SK-N-SH (cell line): ENCODE measurements at places on chromosomes 7 and 10. TPM values are rescaled to one million over a fixed set of nuclear protein-coding genes. Genes with fewer than 3 reads are reported as not detected.

DNA sequence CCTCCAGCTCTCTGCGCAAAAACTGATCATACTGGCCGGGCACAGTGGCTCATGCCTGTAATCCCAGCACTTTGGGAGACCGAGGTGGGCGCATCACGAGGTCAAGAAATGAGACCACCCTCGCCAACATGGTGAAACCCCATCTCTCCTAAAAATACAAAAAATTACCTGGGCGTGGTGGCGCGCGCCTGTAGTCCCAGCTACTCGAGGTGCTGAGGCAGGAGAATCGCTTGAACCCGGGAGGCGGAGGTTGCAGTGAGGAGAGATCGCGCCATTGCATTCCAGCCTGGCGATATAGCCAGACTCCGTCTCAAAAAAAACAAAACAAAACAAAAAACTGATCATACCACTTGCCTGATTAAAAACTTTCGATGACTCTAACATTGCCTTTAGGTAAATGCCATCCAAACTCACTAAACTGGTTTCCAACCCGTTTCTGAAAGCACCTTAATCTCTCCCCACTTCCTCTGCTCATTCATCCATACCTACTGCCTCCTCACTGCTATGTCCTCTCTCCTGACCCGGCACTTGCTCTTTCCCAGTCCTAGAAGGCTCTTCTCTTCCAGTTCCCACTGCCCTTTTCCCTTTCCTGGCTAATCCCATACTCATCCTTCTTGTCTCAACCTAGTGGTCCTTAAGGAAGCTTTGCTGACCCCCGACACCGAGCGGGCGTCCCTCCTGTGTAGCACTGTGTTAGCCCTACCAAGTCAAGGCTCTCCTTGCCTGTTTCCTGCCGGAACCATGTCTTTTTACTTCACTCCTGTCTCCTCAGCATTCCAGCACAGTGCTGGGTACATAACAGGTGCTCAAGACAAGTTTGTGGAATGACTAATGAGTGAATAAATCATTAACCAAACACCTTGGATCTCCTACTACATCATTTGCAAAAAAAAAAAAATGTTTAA is 686 bp upstream of the MIOS start:
- peak; percentile 47 for DNase-seq

GRCh38 chr10:48973065-48973464 is 33.4 kb upstream of the LRRC18 start:
- DNase-seq = no peak

The SOSTDC1 gene
- polyA plus RNA-seq = 0.13 and 0.81 TPM in 2 replicates

GRCh38 chr7:33091111-33091531 is 18.1 kb downstream of the RP9 start:
- no peak for DNase-seq

The ARMC3 gene
- polyA plus RNA-seq = not detected in 2 replicates

The GNB2 gene
- polyA plus RNA-seq = 276 and 398 TPM in 2 replicates

The PRPF18 gene
- 12.1 and 13.8 TPM in 2 replicates for polyA plus RNA-seq

- peak; percentile 80 for DNase-seq
These were observed 28.9 kb downstream of the LRRC27 start for GRCh38 chr10:132360766-132361447.
